Activated CD4-positive, alpha-beta T cell treated with anti-CD3 and anti-CD28 coated beads, Interleukin-2, amount 50 U/mL, for 48 hours (primary cell): ENCODE measurements at places on chromosomes 16 and 17.

- no peak for DNase-seq
These were observed 769.0 kb downstream of the KCNJ2 start for GRCh38 chr17:70938336-70938735.

DNA sequence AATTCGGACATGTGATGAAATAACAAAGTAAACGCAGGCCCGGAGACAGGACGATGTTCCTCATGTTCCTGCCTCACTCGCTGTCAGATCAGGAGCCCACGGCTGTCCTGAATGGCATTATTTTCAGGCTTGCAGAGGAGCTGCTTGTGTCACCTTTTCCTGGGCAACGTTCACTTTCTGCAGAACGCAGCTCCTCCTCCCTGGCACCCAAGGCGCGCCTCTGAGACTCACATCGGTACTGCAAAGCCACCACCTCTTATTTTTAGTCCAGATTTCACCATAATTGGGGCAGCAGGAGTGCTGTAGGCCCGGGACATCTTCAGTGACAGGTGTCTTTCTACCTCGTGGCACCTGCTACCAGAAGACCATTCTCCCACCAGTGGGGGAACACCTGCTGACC lies 8.0 kb upstream of the C16orf96 start:
- DNase-seq, result no peak

DNA sequence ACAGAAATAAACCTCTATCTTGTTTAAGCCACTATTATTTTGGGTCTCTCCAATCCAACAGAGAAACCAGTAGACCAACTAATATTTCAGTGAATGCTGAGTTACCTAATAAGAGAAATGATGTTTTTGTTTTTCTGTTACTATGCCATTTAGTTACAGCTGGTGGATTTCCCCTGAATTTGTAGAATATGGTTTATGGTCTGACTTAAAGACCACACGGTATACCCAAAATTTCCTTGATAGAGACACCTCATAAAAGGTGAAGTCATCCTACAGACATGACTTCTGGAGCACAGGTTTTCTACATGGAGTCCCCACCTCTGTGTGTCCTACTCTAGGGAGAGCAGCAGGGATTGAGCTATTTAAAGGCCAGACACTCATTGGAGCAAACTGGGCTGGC lies 13.3 kb downstream of the PIK3R5 start:
- DNase-seq, result no peak

DNA sequence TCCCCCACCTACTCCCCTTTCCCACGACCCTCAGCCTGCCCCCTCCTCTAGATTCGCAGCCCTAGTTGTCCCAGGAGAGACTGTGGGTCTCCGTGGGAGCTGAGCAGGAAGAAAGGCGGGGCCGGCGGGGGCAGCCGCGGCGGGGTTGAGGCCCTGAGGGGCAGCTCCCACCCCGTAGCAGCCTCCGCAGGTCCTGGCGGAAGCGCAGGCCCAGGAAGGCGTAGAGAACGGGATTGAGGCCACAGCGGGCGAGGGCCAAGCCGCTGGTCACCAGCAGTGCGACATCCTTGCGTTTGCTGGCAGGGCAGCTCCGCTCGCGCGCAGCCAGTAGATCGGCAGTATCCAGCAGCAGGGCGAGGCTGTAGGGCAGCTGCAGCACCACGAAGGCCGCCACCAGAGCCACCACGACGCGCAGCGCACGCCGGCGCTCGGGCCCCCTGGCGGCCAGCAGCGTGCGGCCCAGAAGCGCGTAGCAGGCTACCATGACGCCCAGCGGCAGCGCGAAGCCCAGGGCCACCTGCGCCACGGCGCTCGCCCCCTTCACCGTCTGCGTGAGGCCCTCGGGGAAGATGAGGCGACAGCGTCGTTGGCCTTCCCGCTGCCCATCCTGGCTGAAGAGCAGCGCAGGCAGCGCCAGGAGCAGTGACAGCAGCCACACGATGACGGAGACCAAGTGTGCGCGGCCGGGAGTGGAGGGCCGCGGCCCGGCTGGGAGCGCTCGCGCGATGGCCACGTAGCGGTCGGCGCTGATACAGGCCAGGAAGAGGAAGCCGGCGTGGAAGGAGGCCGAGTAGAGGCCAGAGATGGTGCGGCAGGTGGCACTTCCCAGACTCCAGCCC lies 1.9 kb downstream of the CCR10 start:
- peak; percentile 77 for DNase-seq

GRCh38 chr16:64880994-64881393 lies 240.9 kb downstream of the CDH11 start:
- no peak for DNase-seq

DNA sequence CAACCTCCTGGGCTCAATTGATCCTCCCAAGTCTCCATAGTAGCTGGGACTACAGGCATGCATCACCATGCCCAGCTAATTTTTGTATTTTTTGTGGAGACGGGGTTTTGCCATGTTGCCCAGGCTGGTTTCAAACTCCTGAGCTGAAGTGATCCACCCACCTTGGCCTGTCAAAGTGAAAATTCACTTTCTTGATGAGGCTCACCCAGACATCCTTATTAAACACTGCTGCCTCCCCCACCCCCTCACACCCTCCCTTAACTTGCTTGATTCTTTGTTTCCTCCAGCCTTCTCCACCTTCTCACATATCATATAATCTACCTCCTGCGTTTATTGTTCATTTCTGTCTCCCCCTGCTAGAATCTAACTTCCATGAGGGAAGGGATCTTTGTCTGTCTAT lies 46.0 kb upstream of the TEX2 start:
- DNase-seq, result no peak

GRCh38 chr17:5000237-5000639 lies 2.5 kb downstream of the KIF1C start:
- DNase-seq, result no peak

GRCh38 chr16:24145927-24146326 lies 110.2 kb upstream of the CACNG3 start:
- DNase-seq, result no peak

GRCh38 chr17:11304568-11304967 lies 63.6 kb downstream of the SHISA6 start:
- no peak for DNase-seq

DNA sequence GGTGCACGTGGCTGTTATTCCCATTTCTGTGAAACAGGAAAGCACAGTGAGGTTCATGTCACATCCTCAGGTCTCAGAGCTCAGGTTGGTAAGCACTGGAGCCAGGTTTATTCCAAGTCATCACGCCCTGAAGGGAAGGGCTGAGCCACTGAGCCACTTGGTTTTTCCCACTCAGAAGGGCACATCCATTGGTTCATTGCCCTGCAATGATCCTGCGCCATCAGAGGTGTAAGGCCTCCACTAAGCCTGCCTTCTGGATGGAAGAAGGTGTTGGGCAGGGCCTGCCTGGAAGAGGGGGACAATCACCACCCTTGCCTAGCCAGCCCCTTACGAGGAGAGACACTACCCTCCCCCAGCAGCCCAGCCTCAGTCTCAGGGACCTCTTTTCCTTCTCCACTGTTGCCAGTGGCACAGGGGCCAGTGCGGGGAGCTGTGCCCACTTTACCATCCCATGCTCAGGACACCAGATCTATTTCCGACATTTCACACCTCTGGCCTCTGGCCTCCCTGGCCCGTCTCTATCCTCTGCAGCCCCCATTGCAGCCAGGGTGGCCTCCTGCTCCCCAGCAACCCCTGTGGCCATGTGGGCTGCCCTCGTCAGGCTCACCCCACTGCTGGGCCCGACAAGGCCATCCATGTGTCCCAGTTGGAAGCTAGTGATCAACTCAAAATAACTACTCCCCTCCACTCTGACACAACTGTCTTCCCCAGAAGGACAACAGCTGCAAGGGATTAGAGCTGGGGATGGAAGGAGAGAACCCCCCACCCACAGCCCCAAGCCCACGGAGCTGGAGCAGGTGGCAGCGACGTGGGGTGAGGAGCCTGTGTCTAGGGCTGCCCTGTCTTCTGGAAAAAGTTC lies 29.9 kb downstream of the CFAP20 start:
- no peak for DNase-seq

DNA sequence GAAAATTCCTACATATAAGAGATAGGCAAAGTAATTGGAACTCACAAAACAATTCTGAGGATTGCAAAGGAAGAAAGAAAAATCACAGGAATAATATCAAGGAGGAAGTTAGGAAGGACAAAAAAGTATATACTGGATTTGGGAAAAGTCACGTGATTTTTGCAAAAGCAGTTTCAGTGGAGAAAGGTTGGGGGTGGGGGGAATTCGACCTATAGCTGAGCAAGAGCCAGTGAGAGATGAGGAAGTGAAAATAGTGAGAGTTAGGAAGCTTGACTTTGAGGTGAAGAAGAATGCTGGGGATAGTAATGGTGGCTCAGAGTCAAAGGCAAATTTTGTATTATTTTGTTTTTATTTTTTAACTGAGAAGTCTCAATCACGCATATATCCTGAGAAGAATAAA lies 438.0 kb upstream of the PMFBP1 start:
- DNase-seq, result no peak

GRCh38 chr16:68116256-68116867 lies 31.2 kb downstream of the NFATC3 start:
- no peak for DNase-seq

DNA sequence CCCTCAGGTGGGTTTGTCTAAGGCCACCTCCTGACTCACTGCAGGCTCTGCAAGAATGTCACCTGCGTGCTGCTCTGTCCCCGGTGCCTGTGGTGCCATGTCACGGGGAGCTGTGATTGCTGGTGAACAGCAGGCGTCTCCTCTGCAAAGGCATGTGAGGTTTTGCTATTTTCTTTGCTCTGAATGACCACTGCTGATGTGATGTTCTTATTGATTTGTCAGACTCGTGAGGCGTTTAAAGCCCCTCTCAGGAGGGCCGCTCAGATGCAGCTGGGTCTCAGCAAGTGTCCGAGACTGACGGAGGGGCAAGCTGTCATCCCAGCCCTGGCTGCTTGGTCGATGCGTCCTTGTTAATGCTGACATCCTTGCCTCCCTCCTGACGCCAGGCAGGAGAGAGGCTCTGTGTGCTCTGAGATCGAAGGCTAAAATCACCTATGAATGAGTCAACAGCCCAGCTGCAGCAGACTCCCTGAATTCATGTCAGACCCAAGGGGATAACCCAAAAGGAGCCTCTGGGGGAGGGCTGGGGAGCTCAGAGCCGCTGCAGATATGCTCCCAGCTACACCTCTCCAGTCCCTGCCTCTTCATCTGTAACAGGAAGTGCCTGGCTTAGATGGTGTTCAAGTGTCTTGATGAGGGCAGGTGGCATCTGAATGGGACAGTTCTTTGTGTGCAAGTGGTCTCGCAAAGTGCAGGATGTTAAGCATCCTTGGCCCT lies 11.8 kb upstream of the PEMT start:
- no peak for DNase-seq

GRCh38 chr16:51146256-51146924 lies 4.7 kb downstream of the SALL1 start:
- no peak for DNase-seq

DNA sequence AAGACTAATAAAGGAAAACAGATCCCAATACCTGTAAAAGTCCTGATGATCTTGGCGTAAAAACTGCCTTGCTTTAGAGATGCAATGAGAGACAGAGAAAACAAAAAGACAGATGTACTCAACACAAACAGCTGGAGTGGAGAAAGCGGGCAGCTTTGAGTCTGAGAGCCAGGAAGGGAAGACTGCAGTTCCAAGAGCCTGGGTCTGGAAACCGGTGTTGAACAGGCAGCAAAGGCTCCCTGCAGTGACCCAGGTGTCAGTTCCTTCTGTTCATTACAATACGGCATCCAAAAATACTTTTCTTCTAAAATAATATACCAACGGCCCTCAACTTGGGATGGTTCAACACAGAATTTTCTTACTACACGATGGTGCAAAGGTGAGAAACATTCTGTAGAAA lies 29.6 kb downstream of the VPS53 start:
- no peak for DNase-seq

DNA sequence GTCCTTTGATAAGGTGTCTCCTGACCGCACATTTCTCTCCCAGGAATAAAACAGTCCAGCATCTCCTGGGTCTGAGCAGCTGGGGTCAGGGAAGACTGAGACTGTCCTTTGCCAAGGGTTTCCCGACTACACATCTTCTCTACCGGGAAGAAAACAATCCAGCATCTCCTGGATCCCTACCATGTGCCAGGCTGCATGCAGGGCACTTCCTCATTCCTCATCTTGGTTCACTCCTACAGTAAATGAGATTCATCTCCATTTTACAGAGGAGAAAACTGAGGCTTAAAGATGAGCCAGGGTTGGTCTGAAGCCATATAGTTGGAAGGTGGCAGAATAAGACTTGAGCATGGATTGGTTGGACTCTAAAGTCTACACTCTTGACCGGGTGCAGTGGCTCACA lies 36.7 kb downstream of the NOG start:
- DNase-seq, result no peak

GRCh38 chr16:73031155-73031866 lies 16.6 kb downstream of the ZFHX3 start:
- no peak for DNase-seq

DNA sequence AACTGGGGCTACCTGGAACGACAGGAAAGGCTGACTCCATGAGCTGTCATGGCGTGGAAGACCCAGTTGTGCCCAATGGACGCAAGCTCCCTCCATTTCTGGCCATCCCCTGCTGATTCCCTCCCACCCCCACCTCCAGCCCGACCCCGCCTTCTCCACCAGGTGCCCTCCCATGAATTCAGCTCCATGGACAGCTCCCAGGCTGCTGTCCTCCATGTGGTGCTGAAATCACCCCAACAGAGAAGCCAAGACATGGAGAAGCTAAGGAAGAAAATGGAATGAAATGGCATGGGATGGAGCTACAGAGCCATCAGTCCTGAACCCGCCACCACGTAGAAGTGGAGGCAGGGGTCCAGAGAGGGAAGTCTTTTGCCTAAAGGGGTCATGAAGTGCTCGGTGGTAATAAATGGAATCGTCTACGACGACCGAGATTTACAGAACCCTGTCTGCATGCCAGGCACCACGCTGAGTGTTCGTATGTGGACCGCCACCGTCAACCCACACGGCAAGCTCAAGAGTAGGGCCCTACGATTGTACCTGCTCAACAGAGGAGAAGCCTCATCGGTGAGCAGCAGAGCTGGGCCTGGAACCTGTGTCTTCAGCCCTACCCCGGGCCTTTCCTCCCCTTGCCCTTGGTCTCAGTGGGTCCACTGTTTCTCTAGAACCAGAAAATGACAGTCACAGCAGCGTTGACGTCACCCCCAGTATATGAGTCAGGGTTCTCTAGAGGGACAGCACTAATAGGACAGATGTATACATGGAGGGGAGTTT lies 9.3 kb upstream of the ZC3H18 start:
- no peak for DNase-seq

GRCh38 chr17:34235389-34236028 lies 19.6 kb upstream of the CCL2 start:
- no peak for DNase-seq

GRCh38 chr17:74339537-74340195 lies 13.6 kb downstream of the KIF19 start:
- no peak for DNase-seq

- peak; percentile 18 for DNase-seq
These were observed 9.3 kb upstream of the SLC16A5 start for GRCh38 chr17:75078284-75079022.

GRCh38 chr17:40023590-40024292 lies 8.5 kb downstream of the CSF3 start:
- no peak for DNase-seq
